ENCODE measurements at places on chromosomes 1 and 21.

GRCh38 chr1:206831650-206832049 lies 33.8 kb upstream of the IL20 start:
- no peak overlapping the region for H3K4me3 ChIP-seq
- H3K36me3 ChIP-seq = no peaks in the 10 kb centered on the region
- H3K27me3 ChIP-seq = peaks cover 22% of the 10 kb centered on the region
- H3K27ac ChIP-seq = no peak overlapping the region
- DNase-seq = no peak

DNA sequence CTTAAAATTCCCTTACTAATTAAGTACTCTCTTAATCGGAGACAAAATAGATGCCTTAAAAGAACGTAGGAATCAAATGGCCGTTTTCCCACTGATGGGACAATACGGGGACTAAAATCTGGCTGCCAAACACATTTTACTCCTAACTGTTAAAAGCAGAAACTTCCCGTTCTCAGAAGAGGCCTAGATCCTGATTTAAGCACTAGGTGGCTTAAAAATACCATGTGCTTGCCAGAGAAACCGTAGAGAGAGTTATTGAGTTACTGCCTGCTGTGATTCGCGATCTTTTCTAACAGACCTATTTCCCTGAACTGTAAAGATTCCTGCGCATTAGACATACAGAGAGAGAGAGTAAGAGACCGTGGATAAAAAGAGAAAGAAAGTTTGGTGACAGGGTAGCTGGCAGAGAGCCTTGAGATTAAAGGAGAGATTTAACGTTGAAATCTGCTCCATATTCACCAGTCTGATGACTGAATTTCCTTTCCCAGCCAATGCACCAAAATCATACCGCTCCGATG lies 54.4 kb upstream of the STUM start:
- no peak overlapping the region for H3K27ac ChIP-seq
- no peak overlapping the region for H3K4me3 ChIP-seq
- H3K36me3 ChIP-seq = no peaks in the 10 kb centered on the region
- peaks cover 12% of the 10 kb centered on the region for H3K27me3 ChIP-seq
- no peak for DNase-seq

DNA sequence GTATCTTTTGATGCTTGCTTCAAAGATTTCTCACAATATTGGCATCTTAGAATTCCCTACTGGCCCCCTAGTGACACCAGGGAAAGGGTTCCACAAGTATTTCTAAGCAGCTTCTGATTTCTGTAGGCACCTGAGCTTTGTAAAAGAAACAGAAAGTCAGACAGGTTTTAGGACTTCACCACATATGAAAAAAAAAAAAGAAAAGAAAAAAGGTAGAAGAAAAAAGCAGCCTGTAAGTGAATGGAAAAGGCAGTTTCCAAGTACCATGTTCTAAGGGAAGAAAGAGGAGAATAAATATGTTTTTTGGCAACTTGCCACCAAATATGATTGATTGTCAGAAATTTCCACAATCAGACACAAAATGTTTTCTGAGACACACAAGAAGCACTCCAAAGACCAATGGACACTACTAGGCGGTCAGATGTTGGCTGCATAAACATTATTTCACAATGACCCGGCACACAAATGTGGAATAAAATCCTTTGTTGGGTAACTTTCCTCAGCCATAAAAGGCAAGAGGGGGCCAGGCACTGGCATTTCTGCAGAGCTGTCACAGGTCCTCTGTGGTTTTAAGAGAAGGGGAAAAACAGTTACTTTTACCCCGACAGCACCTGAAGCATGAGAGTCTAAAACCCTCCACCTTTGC lies 12.7 kb upstream of the CPLANE2 start:
- no peak overlapping the region for H3K4me3 ChIP-seq
- peak overlapping the region; percentile 56 for H3K27ac ChIP-seq
- H3K36me3 ChIP-seq = peaks cover 20% of the 10 kb centered on the region
- peaks cover 27% of the 10 kb centered on the region for H3K4me1 ChIP-seq
- DNase-seq = no peak
- H3K27me3 ChIP-seq = no peaks in the 10 kb centered on the region

DNA sequence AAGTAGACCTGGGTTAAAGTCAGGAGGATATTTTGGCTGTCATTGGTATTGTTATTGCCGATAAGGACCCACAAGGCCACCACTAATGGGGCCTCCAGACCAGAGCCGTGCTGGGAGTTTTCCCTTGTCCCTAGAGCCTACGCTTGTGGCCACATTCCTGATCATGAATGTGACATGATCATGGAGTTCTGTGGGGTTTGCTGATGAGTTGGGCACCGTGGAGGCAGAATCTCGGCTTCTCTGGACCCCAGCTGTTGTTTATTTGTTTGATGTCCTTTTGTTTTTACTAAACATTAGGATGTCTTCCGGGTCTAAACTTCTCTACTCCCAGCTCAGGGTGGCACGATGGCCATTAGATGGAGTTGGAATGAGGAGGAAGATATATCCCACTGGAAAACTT lies 74.9 kb upstream of the TMPRSS2 start:
- H3K4me1 ChIP-seq = peaks cover 6% of the 10 kb centered on the region
- no peaks in the 10 kb centered on the region for H3K27me3 ChIP-seq
- peaks cover 3% of the 10 kb centered on the region for H3K36me3 ChIP-seq
- H3K4me3 ChIP-seq = no peak overlapping the region
- no peak overlapping the region for H3K27ac ChIP-seq

- H3K27ac ChIP-seq = no peak overlapping the region
- H3K36me3 ChIP-seq = no peaks in the 10 kb centered on the region
- no peaks in the 10 kb centered on the region for H3K27me3 ChIP-seq
- no peak overlapping the region for H3K4me3 ChIP-seq
- H3K4me1 ChIP-seq = peaks cover 2% of the 10 kb centered on the region
- no peak for DNase-seq
Measured at GRCh38 chr1:79662596-79662995, 656.1 kb upstream of the ADGRL4 start.

GRCh38 chr1:211929683-211930082 lies 99.1 kb upstream of the LPGAT1 start:
- no peaks in the 10 kb centered on the region for H3K27me3 ChIP-seq
- no peak overlapping the region for H3K27ac ChIP-seq
- no peak for DNase-seq
- no peak overlapping the region for H3K4me3 ChIP-seq
- H3K36me3 ChIP-seq = no peaks in the 10 kb centered on the region

- no peak for DNase-seq
- H3K4me1 ChIP-seq = peaks cover 7% of the 10 kb centered on the region
- H3K36me3 ChIP-seq = peaks cover 11% of the 10 kb centered on the region
- H3K4me3 ChIP-seq = no peak overlapping the region
Measured at GRCh38 chr1:47776667-47777131, 220.5 kb downstream of the TRABD2B start.

Data from progenitor cell of endocrine pancreas (in vitro differentiated cells).